ENCODE measurements at places on chromosomes 16 and 17.
A peak's percentile ranks its signal among the peaks of the same experiment; 100 is the strongest.

DNA sequence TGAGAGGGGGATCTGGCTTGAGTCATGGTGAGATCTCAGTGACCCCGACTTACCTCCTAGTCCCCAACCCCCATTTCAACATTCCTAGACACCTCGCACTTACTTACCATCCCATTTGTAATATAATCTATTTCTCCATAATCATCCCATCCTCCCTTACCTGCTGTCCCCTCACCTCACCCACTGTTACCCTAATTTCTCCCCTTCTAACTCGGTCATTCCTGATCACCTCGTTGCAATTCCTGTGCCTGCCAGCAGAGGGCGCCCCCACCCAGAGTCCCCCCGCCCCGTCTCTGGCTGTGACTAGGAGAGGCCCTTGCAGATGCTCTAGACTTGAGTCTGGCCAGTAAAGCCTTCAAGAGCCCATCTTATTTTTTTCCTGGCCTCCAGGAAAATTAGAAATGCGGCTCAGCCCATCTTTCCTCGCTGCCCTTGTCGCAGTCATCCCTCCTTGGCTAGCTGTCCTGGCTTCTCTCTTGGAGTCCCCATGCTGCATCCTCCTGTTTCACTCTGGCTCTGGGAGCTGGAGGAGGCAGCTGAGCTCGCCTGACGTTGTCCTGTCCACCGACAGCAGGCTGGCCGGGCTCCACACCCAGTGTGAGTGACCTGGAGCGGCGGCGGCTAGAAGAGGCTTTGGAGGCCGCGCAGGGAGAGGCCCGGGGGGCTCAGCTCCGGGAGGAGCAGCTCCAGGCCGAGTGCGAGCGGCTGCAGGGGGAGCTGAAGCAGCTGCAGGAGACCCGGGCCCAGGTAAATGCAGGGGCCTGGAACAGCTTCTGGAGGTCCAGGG lies 5.0 kb downstream of the TBKBP1 start:
- peak; percentile 49 for DNase-seq

DNA sequence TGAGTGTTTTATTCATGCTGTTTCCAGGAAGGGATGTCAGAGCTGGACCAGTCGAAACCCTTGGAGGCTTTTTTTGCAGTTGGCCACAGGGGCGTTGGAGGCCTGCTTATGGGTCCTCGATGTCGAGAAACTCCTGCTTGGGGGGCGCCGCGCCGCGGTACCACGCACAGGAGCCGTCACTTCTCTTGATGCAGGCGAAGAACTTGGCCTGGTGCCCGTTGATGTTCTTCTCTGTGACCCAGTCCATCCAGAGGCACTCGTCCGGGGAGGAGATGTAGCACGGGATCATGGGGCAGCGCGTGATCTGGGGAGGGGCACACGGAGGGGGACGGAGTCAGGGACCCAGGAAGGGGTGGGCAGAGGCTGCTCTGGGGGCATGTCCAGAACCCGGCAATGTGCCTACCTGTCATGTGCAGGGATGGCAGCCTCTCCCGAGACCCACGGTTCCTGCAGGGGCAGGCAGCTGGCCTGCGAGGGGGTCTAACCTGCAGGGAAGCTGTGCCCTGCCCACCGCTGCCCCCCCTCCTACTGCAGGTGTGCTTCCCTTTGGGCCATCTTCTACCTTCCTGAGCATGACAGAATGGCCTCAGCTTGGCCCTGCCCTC lies 15.0 kb upstream of the USP36 start:
- no peak for DNase-seq

- peak; percentile 11 for DNase-seq
These were observed 338.0 kb downstream of the WWOX start for GRCh38 chr16:78437352-78437968.

DNA sequence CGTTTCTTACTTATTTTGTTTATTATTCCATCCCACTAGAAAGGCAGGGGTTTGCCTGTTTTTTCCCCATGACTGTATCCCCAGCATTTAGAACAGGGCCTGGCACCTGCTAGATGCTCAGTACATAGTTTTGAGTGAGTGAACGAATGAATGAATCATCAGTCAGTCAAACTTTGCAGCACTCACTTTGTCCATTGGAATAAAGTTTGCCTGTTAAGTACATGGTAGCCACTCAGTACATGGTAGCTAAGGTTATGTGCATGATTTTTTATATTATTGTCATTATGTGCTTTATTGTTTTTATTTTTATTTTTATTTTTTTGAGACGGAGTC lies 88.5 kb downstream of the CMIP start:
- no peak for DNase-seq

DNA sequence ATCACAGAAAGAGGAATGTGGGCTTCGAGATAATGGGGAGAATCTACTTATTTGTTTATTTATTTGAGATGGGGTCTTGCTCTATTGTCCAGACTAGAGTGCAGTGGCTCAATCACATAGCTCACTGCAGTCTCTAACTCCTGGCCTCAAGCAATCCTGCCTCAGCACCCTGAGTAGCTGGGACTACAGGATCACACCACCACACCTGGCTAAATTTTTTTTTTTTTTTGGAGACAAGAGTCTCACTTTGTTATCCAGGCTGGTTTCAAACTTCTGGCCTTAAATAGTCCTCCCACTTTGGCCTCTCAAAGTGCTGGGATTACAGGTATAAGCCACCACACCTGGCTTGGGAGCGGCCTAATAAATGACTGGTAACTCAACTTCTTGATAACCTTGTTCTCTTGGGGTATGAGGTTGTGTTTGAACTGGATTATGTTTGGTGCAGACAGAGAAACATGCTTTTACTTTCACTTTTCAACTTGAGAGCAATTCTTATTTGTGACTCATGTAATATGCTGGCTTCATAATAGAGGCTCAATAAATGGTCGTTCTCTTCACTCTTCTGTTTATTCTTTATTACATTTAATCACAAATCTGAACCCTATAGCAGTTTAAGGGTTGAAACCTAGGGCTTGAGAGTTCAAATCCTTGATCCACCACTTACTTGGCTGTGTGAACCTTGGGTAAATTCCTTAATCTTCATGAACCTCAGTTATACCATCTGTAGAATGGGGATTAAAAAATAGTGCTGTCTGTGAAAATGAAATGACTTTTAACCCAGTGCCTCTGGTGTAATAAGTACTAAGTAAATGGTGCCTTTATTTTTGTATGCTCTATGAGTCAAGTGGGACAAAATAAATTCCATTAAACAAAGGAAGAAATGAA lies 129.1 kb upstream of the HS3ST2 start:
- no peak for DNase-seq

DNA sequence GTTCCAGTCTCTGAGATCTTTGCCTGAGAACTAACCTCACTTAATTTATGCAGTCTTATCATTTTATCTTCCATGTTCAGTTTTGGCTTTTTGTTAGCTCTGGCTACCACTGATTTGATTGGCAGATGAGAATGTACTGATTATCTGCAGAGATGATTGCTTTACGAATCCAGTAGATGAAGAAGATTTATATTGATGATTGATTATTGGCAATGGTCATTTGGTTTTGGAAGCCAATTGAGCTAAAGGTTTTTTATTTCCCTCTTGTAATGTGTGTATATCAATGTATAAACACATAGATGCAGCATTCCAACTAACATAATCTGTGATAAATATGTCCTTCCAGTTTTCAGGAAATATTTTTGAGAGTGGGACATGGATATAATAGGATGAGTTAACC lies 763.6 kb downstream of the CDH11 start:
- no peak for DNase-seq

- no peak for DNase-seq
These were observed 8.2 kb upstream of the MMP2 start for GRCh38 chr16:55470533-55471371.

GRCh38 chr16:3669082-3669481 lies 14.6 kb downstream of the DNASE1 start:
- no peak for DNase-seq

DNA sequence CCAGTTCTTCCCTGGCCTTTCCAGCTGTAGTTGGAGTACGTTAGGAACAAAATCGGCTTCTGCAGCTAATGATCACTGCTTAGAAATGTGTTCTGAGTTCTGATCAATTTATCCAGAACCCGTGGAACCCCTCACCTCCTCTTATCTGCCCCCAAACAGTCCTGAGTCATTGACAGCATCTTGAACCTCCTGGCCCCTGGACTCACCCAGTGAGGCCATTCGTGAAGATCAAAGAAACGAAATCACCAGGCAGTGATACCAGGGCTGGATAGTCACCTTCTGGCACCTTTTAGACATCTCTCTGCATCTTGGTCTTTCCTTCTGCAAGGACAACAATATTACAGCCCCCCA lies 17.0 kb upstream of the EXOC7 start:
- no peak for DNase-seq

DNA sequence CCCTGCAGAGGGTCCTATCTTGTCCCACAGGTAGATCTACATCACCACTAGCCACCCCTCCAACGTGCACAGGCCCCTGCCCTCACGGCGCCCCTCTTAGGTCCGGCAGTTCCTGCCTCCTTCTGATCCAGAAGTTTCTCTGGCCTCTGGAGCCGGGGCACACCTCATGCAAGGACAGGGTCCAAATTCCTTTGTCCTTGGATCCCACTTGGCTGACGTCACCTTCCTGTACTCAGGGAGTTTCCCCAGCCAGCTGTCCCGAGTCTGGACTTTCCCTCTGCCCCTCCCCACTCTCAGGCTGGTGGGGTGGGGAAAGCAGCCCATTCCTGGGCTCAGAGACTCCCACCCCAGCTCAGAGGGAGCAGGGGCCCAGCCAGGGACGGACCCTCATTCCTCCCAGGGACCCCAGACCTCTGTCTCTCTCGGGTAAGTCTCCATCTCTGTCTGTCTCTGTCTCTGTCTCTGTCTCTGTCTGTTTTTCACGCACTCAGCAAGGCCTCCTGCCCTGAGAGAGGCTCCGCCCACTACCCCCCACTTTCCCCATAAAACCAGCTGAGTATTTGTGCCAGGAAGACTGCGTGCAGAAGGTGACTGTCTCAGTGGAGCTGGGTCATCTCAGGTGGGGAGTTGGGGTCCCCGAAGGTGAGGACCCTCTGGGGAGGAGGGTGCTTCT lies at the start of gene IL32:
TSS of gene IL32 (plus strand) at position 572 of the 673 bp plus-strand sequence. CDS start 172 bp downstream, outside the sequence.
- DNase-seq, result no peak

GRCh38 chr17:44926821-44927525 lies 11.7 kb upstream of the GFAP start:
- no peak for DNase-seq

DNA sequence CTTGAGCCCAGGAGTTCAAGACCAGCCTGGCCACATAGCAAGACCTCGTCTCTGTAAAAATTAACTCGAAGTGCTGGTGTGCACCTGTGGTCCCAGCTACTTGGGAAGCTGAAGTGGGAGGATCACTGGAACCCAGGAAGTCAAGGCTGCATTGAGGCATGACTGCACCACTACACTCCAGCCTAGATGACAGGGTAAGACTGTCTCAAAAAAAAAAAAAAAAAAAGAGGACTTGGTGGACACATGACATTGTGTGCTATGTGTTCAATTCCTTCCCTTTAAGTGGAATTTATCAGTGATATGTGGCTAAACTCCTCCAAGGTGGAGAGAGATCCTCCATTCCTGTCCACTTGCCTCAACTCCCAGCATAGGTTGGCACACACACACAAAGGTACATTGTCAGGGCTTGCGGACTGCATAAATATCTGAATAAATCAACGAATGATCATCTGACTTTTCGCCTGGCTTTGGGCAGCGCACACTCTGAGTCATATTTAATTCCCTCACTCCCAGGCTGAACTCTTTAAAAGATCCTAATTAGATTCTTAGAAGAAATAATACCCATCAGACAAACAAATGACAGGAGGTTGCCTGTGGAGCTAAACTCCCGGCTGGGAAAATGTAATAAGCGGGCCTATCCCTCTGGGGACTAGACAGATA lies 25.0 kb upstream of the SYT17 start:
- no peak for DNase-seq

DNA sequence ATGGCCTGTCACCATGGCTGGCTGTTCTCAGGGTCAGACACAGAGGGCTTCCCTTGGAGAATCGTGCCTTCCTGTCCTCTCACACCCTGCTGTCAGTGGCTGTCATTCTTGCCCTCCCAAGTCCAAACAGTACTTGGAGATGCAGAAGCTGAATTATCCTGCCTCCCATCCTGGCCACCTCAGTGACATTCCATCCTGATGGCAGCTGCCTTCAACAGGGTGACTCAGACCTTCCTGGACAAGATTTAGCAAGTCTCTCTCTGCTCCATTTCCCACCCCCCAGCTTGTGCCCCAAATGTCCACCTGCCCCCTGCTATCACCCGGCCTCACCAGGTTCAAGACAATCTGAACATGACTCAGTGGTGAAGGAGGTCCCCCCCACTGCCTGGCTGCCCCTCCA lies 4.8 kb upstream of the KRT36 start:
- no peak for DNase-seq

- DNase-seq, result peak; percentile 87
These were observed 23.2 kb downstream of the ITGB3 start for GRCh38 chr17:47276868-47277267.

DNA sequence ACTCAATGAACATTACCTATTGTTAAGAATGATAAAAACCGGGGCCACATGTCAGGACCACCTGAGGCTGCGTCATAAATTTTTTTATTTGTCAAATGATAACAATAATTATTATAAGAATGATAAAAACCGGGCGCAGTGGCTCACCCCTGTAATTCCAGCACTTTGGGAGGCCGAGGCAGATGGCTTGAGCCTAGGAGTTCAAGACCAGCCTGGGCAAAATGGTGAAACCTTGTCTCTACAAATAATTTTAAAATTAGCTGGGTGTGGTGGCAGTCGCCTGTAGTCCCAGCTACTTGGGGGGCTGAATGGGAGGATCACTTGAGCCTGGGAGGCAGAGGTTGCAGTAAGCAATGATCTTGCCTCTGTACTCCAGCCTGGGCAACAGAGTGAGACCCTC lies 816 bp upstream of the SHMT1 start:
- no peak for DNase-seq

DNA sequence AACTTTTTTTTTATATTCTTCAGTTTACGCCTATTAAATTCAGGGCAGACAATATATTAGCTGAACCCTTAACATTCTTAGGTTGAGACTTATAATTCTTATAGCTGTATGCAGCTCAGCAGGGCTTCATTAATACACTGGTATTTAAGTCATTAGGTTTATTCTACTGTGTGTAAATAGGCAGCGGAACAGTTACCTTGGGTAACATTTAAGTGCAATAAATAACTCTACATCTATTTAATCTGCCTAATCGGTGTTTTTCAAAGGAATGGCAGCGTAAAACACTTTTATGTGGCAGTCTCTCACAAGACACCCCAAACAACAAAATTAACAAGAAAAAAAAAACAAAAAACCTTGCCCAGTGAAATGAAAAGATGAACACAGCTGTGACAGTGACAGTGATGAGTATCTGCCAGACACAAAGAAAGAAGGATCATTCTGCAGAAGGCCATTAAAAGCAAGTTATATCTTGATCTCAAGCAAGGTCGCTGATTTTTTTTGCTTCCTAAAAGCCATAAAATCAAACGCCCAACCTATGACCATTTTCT lies 32.6 kb downstream of the KCNJ2 start:
- no peak for DNase-seq
